ENCODE measurements at places on chromosomes 3 and 15. TPM values are rescaled to one million over a fixed set of nuclear protein-coding genes. Genes with fewer than 3 reads are reported as not detected.

- DNase-seq, result no peak
- H3K36me3 ChIP-seq, result no peaks in the 10 kb centered on the region
- H3K27ac ChIP-seq, result no peak overlapping the region
- no peaks in the 10 kb centered on the region for H3K4me1 ChIP-seq
Observed at GRCh38 chr3:115843206-115843605, 219.9 kb downstream of the GAP43 start.

GRCh38 chr3:66029443-66029842, 9.3 kb downstream of the MAGI1 start:
- no peaks in the 10 kb centered on the region for H3K27me3 ChIP-seq
- H3K27ac ChIP-seq, result no peak overlapping the region
- no peaks in the 10 kb centered on the region for H3K36me3 ChIP-seq
- no peak overlapping the region for H3K4me3 ChIP-seq

DNA sequence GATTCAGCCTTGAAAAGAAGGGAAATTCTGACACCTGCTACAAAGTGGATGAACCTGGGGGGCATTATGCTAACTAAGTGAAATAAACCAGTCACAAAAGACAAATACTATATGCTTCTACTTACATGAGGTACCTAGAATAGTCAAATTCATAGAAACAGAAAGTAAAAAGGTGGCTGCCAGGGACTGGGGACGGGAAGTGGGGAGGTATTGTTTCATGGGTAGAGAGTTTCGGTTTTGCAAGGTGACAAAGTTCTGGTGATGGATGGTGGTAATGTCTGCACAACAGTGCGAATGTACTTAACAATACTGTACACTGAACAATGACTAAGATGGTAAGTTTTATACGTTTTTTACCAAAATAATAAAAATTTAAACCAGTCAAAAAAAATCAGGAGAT, 4.8 kb downstream of the IDH2 start:
- no peaks in the 10 kb centered on the region for H3K36me3 ChIP-seq
- peak overlapping the region; percentile 1 for H3K4me3 ChIP-seq
- no peak for DNase-seq
- H3K4me1 ChIP-seq, result peaks cover 57% of the 10 kb centered on the region
- H3K27me3 ChIP-seq, result no peaks in the 10 kb centered on the region

DNA sequence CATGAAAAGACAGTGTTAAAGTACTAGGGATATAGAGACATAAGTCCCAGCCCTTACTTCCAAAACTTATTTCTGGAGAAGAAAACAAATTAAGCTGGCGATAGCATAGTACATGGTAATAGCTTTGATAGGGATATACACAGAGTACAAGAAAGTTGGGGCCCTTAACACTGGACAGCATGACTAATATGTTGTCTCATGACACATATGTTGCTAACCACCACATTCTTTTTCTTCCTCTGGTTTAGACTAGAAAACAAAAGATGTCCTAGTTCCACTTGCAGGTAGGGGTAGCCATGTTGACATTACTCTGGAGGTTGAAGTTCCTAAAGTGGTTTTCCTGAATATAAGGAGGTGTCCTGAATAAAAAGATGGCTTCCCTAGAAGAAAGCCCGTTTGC, 75.3 kb downstream of the RFX7 start:
- no peak overlapping the region for H3K27ac ChIP-seq
- H3K4me1 ChIP-seq, result peaks cover 6% of the 10 kb centered on the region
- H3K4me3 ChIP-seq, result no peak overlapping the region

GRCh38 chr15:82176542-82176941, 86.0 kb downstream of the EFL1 start:
- no peaks in the 10 kb centered on the region for H3K27me3 ChIP-seq
- H3K36me3 ChIP-seq, result no peaks in the 10 kb centered on the region
- H3K4me3 ChIP-seq, result no peak overlapping the region
- no peak for DNase-seq
- H3K27ac ChIP-seq, result peak overlapping the region; percentile 45
- peaks cover 19% of the 10 kb centered on the region for H3K4me1 ChIP-seq

DNA sequence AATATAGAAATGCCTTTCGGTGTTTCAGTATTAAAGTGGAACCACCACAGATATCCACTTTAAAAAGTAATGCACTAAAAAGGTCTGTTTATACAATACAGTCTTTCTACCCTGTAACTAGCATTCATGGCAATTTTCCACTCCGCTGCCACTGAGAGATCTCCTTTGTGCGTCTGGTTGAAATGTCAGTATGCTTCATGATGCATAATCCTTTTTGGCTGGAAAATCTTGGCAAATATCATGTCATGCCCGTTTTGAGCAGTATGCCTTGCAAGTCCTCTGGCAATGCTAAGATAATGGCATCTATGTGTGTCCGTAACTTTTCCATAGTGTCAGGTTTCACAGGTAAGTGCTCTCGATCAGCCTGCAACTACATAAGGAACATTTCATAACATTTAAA, 30.8 kb upstream of the ARF4 start:
- no peaks in the 10 kb centered on the region for H3K27me3 ChIP-seq
- DNase-seq, result no peak
- H3K4me3 ChIP-seq, result no peak overlapping the region
- peaks cover 73% of the 10 kb centered on the region for H3K36me3 ChIP-seq

GRCh38 chr15:74144153-74144775, 13.9 kb downstream of the ISLR2 start:
- no peaks in the 10 kb centered on the region for H3K27me3 ChIP-seq
- no peak for DNase-seq
- H3K36me3 ChIP-seq, result no peaks in the 10 kb centered on the region
- H3K4me1 ChIP-seq, result no peaks in the 10 kb centered on the region

DNA sequence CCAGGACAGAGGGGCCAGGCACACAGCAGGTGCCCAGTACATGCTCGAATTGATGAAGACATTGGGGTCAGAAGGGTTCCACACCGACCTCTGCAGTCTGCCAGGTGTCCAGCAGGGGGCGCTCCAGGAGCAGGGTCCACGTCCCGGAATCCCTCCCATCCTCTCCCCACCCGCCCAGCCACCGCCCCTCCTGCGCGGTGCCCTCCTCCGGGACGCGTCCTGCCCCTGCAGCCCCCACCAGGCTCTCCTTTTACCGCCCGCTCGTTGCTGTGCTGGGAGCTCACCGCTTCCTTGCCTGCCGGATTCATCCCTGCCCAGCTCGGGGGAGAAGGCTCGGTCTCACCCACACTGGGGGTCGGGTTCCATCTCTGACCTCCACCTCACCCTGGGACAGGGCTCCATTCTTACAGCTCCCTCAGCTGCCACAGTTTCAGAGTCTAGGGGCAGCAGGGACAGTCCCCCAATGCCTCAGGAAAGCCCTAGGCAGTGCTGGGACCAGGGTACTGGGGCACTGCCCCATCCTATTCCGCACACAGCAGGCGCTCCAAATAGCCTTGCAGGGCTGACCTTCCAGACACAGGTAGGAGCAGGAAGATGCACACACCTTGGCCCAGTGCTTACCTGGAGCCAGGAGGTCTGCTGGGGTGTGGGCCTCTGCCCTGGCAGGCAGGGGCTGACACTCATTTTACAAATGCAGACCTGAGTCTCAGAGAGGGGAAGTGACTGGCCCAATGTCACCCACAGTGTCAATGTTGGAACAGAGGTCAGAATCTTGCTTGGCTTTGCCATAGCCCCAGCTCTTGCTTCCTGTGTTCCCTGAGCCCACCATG, 31.0 kb downstream of the GRIP2 start:
- no peaks in the 10 kb centered on the region for H3K27me3 ChIP-seq
- no peak overlapping the region for H3K4me3 ChIP-seq
- H3K36me3 ChIP-seq, result no peaks in the 10 kb centered on the region
- H3K4me1 ChIP-seq, result peaks cover 8% of the 10 kb centered on the region
- H3K27ac ChIP-seq, result no peak overlapping the region

DNA sequence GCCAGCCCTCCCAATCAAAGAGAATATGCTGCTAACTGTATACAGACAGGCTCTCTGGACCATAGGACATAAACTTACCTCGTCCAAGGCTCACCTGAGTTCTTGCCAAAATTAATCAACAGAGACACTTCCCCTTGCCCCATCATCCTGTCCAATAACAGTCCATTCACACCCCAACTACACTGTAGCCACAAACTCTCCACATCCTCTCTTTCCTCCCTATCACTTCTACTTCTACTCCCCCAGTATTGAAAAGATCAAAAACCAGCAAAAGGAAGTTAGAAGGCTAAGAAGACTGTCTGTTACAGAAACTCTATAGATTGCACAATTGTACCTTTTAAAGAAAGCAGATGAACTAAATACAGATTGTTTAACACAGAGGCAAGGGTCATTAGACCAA, 133.5 kb upstream of the STT3B start:
- DNase-seq, result no peak
- no peaks in the 10 kb centered on the region for H3K4me1 ChIP-seq
- no peak overlapping the region for H3K4me3 ChIP-seq
- H3K27ac ChIP-seq, result no peak overlapping the region

DNA sequence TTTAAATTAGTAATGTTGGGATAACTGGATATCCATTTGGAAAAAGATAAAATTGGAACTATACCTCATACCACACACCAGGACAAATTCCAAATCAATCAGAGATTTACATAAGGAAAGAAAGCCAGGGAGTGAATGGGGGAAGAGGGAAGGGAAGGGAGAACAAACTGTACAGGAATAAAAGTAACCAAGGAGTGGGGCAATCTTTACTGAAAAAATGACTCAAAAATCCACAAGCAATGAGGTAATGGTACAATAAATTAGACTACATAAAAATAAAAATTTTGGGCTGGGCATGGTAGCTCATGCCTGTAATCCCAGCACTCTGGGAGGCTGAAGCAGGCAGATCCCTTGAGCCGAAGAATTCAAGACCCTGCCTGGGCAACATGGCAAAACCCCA, 82.6 kb downstream of the MLH1 start:
- no peaks in the 10 kb centered on the region for H3K36me3 ChIP-seq
- H3K4me1 ChIP-seq, result no peaks in the 10 kb centered on the region
- H3K4me3 ChIP-seq, result no peak overlapping the region
- DNase-seq, result no peak
- H3K27ac ChIP-seq, result no peak overlapping the region

- H3K36me3 ChIP-seq, result no peaks in the 10 kb centered on the region
- no peaks in the 10 kb centered on the region for H3K4me1 ChIP-seq
- H3K27ac ChIP-seq, result no peak overlapping the region
Observed at GRCh38 chr3:138890555-138891187, 55.9 kb upstream of the PIK3CB start.

DNA sequence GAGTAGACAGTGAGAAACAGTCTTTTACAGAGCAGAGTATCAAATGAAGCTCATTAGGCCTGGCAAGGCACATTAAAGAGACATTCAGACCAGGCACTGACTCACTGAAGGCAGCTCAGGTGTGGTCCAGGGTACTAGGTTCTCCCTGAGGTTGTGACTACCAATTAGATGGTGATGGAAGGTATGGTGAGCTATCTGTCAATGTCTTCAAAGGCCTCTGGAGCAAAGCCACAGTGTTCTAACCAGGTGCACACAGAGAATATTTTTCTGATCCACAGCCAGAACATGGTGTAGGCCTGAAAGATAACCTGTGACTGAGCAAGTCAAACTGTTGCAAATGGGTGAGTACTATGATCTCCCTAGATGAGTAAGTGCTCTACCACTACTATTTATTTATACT, 51.5 kb downstream of the EOMES start:
- H3K27ac ChIP-seq, result no peak overlapping the region
- H3K27me3 ChIP-seq, result no peaks in the 10 kb centered on the region
- no peak overlapping the region for H3K4me3 ChIP-seq

GRCh38 chr15:94580211-94580885, 349.0 kb downstream of the MCTP2 start:
- DNase-seq, result no peak
- H3K4me1 ChIP-seq, result no peaks in the 10 kb centered on the region
- H3K4me3 ChIP-seq, result no peak overlapping the region
- no peaks in the 10 kb centered on the region for H3K27me3 ChIP-seq
- no peaks in the 10 kb centered on the region for H3K36me3 ChIP-seq
- no peak overlapping the region for H3K27ac ChIP-seq

DNA sequence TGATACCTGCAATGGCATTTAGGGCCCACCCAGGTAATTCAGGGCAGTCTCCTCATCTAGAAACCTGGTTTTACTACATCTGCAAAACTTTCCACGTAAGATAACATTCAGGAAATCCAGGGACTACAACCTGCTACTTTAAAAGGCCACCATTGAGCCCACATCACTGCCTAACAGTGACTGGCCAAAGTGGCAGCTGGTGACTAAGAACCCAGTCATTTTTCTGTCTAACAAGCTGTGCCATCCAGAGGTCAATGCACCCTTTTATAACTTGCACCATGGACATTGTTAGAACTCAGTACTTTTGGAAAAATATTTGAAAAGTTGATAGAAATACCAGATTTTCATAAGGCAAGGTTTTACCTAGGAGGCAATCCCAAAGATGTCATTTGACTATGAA, 492.4 kb downstream of the OTOL1 start:
- no peak overlapping the region for H3K27ac ChIP-seq
- H3K4me3 ChIP-seq, result no peak overlapping the region
- DNase-seq, result no peak
- H3K4me1 ChIP-seq, result no peaks in the 10 kb centered on the region
- no peaks in the 10 kb centered on the region for H3K36me3 ChIP-seq

DNA sequence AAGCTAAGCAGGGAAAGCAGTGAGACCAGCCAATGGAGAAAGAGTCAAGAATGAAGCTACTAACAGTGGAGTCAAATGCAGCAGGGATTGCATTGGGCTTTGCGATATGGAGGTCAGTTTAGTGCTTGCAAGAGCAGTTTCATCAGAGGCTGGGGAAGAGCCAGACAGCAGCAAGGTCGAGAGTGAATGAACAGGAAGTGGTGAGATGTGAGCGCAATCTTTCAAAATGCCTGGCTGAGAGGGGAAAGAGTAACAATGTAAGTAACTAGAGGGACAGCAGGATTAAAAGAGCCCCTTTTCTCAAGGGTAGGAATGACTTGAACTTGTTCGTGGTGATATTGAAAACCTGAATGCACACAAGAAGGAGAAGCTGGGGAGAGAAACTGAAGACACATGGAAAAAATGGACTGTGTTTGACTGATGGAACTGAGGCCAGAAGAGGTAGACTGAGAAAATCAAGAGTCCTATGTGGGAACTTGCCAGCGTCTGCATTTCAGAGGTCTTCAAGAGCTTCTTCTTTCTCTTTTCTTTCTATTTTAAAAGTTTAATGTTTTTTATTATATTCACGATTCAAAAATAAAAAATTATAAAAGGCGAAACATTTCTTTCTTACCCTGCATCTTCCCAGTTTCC, 30.6 kb upstream of the GPR160 start:
- no peak for DNase-seq
- H3K27me3 ChIP-seq, result no peaks in the 10 kb centered on the region
- H3K4me3 ChIP-seq, result no peak overlapping the region
- no peak overlapping the region for H3K27ac ChIP-seq
- no peaks in the 10 kb centered on the region for H3K36me3 ChIP-seq

Gene FBXW12
- total RNA-seq, result not detected

Gene DUOXA2
- 1.5 TPM for total RNA-seq

Gene MYEF2
- total RNA-seq, result 7.1 TPM

Gene PIGZ
- total RNA-seq, result 9.8 TPM

Gene GMNC
- 0.25 TPM for total RNA-seq

Gene ACP3
- total RNA-seq, result 12.3 TPM

Gene PLS1
- total RNA-seq, result 3.9 TPM
